ENCODE measurements at places on chromosomes 4 and X.

GRCh38 chr4:8459867-8460445 lies 19.4 kb downstream of the TRMT44 start:
- H3K4me1 ChIP-seq = no peaks in the 10 kb centered on the region
- no peaks in the 10 kb centered on the region for H3K27me3 ChIP-seq
- no peak overlapping the region for H3K4me3 ChIP-seq
- peaks cover 61% of the 10 kb centered on the region for H3K36me3 ChIP-seq

DNA sequence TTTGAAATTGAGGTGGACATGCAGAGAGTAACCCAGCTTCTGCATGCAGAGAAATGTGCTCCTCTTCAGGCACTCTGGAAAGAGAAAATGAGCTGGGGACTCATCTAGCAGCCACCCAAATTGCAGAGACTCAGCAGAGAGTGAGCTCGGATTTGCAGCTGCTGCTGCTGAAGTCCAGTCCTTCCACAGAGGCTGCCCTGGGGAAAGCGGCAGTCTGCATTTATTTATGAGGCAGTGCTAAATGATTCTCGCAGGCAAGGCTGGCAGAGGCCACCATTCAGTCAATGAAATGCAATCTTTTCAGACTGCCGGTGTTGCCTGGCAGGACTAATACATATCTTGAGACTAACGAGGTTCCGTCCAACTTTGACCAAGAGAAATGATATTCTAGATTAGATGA lies 404.8 kb downstream of the NLGN4X start:
- no peak for DNase-seq
- H3K4me1 ChIP-seq = no peaks in the 10 kb centered on the region
- H3K27me3 ChIP-seq = no peaks in the 10 kb centered on the region
- no peaks in the 10 kb centered on the region for H3K36me3 ChIP-seq
- no peak overlapping the region for H3K27ac ChIP-seq

GRCh38 chr4:76486588-76487276 lies 51.7 kb downstream of the SHROOM3 start:
- no peak overlapping the region for H3K27ac ChIP-seq
- no peaks in the 10 kb centered on the region for H3K27me3 ChIP-seq
- no peak overlapping the region for H3K4me3 ChIP-seq
- DNase-seq = no peak
- H3K36me3 ChIP-seq = no peaks in the 10 kb centered on the region
- peaks cover 5% of the 10 kb centered on the region for H3K4me1 ChIP-seq

- H3K36me3 ChIP-seq = no peaks in the 10 kb centered on the region
- no peaks in the 10 kb centered on the region for H3K27me3 ChIP-seq
- no peak overlapping the region for H3K27ac ChIP-seq
- no peak overlapping the region for H3K4me3 ChIP-seq
Observed at GRCh38 chr4:30605616-30606190, 114.5 kb upstream of the PCDH7 start.

DNA sequence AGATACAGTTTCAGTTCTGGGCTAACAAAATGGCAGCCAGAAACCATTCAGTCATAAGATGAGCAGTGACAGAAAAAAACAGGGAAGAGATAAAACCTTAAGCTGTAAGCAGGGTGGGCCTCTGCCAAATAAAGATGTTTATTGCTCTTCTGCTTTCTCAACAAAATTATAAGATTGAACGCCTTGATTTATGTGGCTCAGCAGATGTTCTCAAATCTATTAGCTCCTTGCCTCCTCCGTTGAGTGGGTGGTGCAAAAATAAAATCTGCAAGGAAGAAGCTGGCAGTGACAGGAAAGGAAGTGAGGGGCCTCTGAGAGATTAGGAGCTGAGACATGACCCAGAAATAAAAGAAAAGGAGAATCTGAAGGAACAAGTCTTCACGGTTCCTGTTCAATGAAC lies 206.6 kb downstream of the PTTG2 start:
- peaks cover 6% of the 10 kb centered on the region for H3K4me1 ChIP-seq
- H3K27me3 ChIP-seq = no peaks in the 10 kb centered on the region
- H3K27ac ChIP-seq = no peak overlapping the region
- no peaks in the 10 kb centered on the region for H3K36me3 ChIP-seq

- H3K27me3 ChIP-seq = no peaks in the 10 kb centered on the region
- H3K36me3 ChIP-seq = no peaks in the 10 kb centered on the region
- no peaks in the 10 kb centered on the region for H3K4me1 ChIP-seq
- H3K4me3 ChIP-seq = no peak overlapping the region
- no peak for DNase-seq
Observed at GRCh38 chr4:151418856-151419255, 9.9 kb downstream of the FHIP1A start.

- H3K36me3 ChIP-seq = no peaks in the 10 kb centered on the region
- H3K27ac ChIP-seq = peak overlapping the region; percentile 51
- H3K4me3 ChIP-seq = peak overlapping the region; percentile 54
- H3K4me1 ChIP-seq = no peaks in the 10 kb centered on the region
- no peaks in the 10 kb centered on the region for H3K27me3 ChIP-seq
Observed at GRCh38 chrX:17375637-17376430, 834 bp downstream of the NHS start.
